ENCODE measurements at places on chromosomes 2 and 18. TPM values are rescaled to one million over a fixed set of nuclear protein-coding genes. Genes with fewer than 3 reads are reported as not detected.

ERLEC1 gene
- total RNA-seq: 41.8 TPM

CHRNA1 gene
- 0.16 TPM for total RNA-seq

DNA sequence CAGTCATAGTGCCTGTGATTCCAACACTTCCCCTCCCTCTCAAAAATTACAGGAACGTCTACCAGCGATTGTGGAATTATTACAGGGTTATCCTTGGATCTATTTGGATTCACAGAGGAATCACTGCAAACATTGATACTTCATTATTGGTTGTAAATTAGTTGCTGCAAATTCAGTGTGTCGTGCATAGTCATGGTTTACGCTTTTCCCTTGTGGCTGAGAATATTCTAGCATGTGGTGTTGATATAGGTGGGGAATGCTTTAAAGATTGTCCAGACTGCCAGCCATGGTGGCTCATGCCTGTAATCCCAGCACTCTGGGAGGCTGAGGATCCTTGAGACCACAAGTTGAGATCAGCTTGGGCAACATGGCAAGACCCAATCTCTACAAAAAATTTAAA is 48.7 kb upstream of the PDK1 start:
- no peak for DNase-seq

DNA sequence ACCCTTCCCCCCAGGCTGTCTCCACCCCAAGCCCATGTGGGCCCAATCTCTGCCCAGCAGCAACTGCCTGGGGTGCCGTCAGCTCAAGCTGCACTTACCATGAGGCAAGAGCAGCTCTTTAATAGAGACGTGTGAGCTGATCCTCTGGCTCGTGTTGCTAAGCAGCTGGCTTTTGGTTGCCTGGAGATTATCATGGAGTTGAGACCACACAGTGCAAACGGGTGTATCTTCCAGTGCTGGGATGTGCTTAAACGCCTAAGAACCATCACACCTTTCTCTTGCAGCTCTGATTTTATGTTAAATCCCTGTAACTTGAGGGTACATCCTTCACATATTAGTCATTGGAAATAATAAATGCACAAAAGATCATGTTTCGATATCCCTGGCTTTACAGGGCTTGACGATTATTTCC is 271.1 kb downstream of the PRKCE start:
- peak; percentile 70 for DNase-seq

- DNase-seq: no peak
Observed at GRCh38 chr2:165440367-165440766, 29.1 kb upstream of the CSRNP3 start.

- DNase-seq: no peak
Observed at GRCh38 chr18:59837586-59837985, 62.2 kb upstream of the PMAIP1 start.
